ENCODE measurements at places on chromosomes 1 and 21.

DNA sequence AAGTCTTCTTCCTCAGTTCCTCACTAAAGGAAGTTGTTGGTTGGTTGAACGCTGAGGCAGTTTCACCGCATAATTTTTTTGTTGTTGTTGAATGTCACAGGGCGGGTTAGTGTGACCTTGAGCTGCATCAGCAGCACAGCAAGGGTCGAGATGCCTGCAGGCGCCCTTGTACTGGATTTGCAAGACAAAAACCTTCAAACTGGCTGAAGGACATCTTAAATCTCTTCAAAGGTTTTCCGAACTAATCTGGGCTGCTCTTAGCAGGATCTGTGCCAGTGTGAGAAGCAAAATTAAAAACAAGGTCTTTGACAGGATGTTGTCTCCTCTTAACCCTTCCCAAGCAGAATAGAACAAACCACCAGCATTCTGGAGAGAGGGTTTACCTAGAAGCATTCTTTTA is 59.4 kb downstream of the NRIP1 start:
- DNase-seq: no peak

- peak; percentile 52 for DNase-seq
Measured at GRCh38 chr1:6180707-6181311, 688 bp upstream of the CHD5 start.

DNA sequence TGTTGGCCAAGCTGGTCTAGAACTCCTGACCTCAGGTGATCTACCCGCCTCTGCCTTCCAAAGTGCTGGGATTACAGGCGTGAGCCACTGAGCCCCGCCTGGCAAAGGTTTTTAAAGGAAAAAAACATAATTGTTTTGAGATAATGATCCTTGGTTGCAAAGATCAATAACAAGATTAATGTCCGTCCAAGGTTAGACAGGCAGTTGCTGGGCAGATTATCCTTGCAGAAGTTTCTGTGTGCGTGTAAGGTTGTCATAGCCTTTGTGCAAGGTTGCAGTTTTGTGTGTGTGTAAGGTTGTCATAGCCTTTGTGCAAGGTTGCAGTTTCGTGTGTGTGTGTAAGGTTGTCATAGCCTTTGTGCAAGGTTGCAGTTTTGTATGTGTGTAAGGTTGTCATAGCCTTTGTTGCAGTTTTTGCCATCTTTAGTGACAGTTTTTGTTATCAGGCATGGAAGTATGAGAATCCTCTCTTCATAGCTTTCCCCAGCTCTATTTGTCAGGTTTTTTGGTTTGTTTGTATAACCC is 3.6 kb downstream of the YBEY start:
- DNase-seq: no peak

DNA sequence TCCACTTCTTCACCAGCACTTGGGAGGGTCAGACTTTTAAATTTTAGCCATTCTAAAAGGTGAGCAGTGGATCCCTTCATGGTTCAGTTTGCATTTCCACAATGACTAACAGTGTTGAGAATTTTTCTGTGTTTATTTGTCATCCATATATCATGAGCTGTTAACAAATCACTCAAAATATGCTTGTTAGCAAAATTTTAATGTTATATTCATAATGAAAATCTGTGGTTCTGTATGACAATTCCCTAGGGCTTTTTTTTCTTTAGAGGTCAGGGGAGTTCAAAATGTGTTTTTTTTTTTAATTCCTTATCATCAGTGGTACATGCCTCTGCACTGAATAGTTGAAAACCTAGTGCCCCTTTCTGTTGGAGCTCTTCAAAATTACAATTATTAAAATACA is 682.2 kb upstream of the ADGRL2 start:
- no peak for DNase-seq

DNA sequence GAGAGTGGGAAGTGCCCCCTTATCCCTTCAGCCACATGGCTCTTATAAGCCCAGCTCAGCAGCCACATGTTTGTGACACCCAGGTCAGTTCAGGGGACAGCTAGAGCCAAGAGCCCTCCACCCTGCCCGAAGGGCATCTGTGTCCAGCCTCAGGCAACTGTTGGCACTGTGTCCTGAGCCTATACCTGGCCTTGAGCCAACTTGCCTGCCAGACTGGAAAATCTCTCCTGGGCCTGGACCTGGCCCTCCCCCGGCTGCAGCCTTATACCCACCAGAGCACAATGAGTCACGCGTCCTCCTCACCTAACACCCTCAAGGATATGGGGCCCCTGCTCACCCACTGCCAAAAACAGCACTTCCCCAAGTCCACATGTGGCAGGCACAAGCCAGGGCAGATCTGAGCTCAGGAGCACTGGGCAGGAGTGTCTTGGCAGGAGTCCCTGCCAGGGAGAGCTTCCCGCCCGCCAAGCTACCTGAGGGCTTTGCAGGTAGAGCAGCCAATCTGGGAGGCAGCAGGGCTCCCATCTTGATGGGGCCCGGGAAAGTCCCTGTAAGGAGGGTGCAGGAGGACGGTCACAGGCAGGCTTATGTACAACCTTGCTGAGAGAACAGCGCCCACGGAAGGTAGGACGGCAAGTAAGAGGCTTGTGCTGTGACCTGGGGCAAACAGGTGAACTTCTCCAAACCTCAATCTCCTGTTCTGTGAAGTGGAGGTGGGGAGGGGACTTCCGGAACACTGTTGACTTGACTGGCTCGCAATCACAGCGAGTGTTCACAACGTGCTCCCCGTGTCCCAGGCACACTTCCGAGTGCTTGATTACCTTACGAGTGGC is 19.8 kb upstream of the HSPG2 start:
- no peak for DNase-seq

DNA sequence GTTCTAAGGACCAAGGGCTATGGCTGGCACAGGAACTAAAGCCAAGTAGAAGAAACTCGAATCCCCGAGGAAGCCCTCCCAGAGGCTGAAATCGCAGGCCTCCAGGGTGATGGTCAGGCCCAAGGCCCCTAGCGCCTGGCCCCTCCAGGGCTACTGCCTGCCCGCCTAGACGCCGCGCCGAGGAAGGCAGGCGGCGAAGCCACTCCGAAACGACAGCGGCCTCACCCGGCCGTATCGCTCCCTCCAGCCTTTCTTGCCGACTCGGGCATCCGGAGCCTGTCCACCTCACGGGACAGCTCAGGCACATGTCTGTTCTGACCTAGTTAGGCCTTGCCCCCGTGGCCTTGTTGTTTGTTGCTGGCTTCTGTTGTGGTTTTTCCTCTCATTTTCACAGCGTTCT is 9.7 kb upstream of the LHX8 start:
- DNase-seq: no peak

DNA sequence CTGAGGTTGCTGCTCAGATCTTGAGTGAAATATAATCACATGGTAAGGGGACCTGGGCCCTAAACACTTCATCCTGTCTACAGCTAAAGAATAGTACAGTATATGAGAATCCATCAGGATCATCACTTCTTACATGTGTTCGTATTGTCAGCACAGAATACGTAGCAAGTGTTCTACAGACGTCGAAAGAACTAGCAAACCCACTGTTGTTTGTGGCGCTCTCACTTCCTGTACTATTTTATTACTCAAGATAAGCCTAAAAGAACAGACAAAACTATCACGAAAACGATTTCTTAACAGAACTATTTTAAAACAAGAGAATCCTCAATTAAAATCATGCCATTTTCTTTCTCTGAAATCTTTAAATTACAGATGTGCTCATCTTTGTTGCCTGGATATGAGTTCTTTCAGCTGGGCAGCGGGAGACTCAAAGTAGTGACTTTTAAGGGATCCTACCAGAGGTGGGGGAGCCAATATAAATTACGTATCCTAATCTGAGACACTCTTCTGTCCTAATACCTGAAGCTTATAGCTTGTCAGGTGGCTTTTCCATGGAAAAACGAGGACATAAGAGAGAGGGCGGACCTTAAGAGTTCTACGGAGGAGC is 724 bp downstream of the ST7L start:
- no peak for DNase-seq

DNA sequence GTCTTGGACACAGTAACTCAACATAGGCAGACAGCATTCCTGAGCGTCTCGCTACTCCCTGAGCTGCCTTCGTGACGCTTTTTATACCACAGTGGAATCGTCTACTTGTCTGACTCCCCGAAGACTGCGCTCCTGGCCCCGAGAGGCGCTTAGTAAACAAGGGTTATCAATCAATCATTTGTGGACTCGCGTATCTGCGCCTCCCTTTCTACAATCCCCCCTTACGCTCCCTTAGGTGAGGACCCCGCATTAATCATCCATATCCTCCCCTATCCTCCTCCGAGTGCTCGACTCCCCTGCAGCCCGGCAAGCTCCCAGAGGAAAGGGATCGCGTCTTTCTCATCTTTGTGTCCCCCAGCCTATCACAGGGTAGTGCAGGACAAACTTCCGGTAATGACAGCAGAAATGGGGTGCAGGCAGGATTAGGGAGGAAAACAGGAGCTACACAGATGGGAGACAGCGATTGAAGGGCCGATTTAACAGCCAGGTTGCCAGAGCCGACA is 522 bp downstream of the TMEM59 start:
- DNase-seq: peak; percentile 42

DNA sequence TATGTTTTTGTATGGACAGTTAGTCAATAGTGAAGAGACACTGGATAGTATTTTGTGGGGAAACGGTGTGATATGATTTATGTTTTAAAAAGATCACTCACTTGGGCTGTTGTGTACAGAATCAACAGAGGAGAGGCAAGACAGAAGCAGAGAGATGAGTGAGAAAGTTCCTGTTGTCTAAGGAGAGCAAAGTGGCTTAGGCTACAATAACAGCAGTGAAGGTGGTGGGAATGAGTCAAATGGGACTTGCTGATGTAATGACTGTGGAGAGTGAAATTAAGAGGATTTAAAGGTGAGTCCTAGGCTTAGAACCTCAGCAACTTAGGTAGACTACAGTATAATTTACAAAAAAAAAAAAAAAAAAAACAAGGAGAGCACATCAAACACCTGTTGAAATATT is 169.2 kb upstream of the HP1BP3 start:
- no peak for DNase-seq

GRCh38 chr1:5839881-5840550 is 152.2 kb downstream of the NPHP4 start:
- DNase-seq: no peak

DNA sequence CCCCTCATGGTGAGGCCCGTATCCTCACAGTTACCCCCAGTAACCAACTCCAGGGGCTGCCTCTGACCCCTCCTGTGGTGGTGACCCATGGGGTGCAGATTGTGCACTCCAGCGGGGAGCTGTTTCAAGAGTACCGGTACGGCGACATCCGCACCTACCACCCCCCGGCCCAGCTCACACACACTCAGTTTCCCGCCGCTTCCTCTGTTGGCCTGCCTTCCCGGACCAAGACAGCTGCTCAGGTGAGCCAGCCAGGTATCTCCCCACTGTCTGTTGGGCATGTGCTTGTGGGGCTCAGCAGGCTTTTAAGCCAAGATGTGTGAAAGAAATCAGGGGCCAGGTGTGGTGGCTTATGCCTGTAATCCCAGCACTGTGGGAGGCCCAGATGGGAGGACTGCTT is 39.9 kb downstream of the ZBTB17 start:
- DNase-seq: no peak

DNA sequence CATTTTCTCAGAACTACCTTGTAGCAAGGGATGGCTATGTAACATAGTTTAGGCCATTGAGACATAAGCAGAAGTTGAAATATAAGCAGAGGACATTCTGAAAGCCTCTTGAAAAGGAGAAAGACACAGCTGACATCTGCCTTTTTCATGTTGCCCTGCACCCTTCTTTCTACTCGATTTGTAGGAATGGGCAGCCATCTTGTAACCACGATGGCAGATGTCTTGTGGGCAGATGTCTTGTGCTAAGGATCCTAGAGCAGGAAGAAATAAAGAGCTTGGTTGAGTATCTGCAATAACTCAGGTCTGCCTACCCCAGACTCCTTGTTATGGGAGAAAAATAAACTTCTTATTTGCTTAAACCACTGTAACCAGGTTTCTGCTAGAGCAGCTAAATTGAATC is 351.0 kb downstream of the PDE4B start:
- no peak for DNase-seq

- DNase-seq: no peak
Measured at GRCh38 chr21:38884440-38884839, 78.7 kb downstream of the ETS2 start.

DNA sequence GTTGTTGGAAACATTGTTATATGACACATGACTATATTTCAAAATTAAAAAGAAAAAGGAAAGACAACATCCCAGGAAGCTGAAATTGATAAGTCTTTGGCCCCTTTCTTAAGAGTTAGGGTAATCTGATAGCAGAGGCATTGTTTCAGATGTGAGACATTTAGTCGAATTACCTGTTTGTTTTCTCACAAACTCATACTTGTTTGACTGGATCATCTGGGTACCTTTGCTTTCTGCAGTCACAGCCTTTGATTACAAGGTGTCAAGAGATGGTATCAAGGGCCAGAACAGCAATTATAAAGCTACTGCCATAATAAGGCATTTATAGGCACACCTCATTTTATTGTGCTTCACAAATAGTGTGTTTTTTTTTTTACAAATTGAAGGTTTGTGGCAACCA is 136.3 kb downstream of the DUSP10 start:
- DNase-seq: no peak

GRCh38 chr21:35035581-35035980 is 13.5 kb downstream of the RUNX1 start:
- no peak for DNase-seq

DNA sequence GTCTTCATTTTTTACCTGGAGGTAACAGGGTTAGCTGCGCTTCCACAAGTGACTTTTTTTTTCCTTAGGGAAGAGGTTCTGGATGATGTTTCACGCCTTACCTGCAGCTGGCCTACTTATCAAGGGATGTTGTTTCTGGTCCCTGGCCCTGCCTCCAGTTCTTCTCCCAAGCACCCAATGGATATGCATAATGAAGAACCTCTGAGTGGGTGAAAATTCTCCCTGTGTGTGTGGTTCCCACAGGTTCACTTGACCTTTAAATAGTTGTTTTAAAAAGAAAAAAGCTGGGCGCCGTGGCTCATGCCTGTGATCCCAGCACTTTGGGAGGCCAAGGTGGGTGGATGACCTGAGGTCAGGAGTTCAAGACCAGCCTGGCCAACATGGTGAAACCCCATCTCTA is 31.8 kb upstream of the DPT start:
- DNase-seq: no peak

DNA sequence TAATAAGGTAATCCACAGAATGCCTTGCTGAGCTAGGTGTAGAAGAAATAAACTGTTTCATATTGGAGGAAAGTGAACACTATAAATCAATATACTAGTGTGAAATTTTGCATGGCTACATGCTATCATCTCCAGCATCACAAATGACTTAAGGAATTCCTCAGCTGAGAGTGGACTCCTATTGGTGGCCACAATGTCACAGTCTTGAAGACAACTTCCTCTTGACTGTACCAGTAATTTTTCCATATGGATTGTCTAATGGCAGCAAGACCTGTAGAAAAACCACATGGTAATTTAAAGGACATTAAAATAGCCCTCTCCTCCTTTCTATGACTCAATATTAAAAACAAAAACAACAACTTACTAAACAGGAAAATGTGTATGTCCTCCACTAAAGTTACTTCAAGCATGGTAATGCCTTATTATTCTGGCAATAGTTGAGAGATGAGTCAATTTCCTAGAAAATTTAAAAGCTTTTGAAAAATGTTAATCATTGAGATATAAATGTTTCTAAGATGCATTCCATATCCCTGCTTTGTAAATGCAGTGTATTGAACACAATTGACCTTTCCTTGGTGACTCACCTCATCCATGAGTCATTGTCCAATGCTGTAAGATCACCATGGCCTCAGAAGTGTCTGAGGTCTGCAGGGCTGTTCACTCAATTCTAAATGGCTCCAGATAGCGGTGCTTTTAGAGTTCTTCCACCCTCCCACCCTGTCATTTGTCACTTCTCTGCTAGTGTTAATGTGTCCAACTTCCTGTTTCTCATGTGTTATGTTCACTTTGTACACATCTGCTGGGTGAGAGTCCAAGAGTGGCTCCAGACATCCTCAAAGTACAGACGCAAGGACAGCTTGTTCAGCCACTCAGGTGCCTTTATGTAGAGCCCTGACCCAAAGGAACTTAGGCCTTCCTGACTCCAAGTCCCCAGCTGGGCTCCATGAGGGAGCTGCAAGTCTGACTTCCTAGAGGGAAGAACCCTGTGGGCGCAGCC is 32.8 kb upstream of the DNASE2B start:
- no peak for DNase-seq

Measured in GM20000 (cell line).